C1 segment of cervical spinal cord (tissue), 14 donors: ENCODE measurements at places on chromosomes 6 and 20.

DNA sequence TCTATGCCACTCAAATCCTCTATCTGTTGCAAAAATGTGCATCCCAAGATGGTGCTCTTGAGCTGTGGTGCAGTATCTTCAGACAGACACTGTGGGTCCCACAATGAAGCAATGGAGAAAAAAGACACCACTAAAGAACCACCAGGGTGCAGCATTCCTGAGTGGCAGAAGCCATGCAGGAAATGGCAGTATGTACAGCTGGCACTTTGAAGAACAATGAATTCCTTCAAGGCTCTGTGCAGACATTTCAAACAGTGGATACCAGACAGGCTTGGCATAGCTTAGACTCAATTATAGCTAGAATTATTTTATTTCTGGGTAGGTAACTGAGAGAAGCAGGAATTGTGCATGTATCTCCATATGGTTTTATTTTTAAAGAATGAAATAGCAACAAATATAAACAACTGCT, 24.0 kb upstream of the HDAC2 start:
- peak; percentile 67 for DNase-seq

DNA sequence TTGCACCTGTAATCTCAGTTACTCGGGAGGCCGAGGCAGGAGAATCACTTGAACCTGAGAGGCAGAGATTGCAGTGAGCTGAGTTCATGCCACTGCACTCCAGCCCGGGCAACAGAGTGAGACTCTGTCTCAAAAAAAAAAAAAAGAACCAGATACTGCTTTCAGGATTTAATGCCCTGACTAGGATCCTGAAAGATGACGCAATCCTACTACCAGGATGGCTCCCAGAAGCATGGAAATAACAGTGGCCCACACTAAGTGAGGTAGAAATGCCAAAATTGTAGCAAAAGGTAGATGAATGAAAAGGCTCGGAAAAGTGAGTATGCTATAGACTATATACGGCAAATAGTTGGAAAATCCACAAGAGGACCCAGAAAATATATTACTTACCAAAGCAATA, 23.8 kb upstream of the KHDC1 start:
- DNase-seq, result no peak

GRCh38 chr6:39879535-39879934, 54.7 kb downstream of the MOCS1 start:
- no peak for DNase-seq

- DNase-seq, result no peak
These were observed 9.4 kb downstream of the TLDC2 start for GRCh38 chr20:36885356-36885755.

DNA sequence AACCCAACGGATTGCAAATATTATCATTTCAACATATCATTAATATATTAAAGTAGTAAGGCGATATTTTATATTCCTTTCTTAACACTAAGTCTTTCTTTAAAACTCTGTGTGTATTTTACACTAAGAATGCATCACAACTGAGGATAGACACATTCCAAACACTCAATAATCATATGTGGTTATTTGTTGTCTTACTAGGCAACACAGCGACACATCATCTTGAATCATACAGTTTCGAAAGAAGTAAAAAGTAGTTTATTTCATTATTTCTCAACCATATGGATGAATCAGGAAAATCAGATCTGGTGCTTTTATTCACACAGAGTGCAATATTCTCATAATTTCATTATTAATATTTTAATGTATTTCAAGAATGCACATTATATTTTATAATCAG, 662.4 kb downstream of the EPHA7 start:
- no peak for DNase-seq

DNA sequence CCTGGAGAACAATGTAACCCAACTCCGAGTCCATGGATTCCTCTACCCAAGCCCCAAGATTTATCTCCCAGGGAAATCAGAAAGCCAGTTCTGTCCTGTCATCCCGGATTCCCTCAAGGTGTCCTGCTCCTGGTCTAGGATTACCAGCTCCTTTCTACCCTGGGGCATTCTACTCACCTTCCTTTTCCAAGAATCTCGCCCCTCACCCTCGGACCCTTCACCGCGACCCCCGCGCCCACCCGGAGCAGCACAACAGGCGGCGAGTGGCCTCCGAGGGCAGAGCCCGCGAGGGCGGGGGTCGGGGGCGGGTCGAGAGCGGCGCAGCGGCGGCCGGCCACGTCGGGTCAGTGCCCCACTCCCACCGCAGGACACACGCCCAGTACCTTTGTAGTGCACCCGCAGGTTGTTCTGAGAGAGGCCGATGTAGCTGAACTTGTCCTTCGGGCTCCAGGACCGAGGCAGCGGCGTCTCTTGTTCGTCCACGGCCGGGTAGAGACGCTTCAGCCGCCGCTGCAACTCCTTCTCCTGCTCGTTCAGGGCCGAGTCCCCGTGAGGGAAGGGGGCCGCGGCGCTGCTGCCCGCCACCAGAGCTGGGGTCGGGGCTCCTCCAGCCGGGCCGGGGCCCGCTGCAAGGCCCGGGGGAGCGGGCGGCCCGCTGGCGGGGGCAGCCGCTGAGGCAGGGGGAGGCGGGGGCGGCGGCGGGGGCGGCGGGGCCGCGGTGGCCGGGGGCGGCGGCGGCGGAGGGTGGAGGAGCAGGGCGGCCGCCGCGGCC, 897 bp downstream of the RANBP9 start:
- DNase-seq, result peak; percentile 44

DNA sequence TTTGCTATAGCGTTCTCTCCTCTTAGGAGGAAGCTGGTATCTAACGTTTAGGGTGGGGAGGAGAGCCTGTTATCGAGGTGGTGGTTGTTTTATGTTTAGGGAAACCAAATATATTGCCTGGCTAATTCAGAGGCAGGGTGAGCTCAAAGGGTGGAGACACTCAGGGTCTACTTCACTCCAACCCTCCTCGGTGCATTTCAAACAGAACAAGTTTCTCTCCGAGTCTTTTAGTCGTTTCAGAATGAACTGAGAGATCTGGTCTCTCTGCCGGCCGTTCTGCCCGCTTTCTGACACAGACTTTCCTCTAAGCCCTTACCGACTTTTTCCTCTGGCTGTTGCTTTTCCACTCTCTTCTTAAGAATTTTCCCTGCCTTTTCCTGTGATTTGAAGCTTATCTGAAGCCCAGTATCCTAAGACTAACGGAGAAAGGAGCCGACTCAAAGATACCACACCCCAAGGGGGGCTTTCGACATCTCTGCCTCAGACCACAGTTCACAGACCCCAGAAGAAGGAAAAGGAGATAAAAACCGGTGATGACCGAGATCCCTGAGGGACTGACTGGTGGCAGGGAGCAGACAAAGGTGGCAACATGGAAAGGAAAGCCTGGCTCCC, 865 bp downstream of the STK38 start:
- no peak for DNase-seq

DNA sequence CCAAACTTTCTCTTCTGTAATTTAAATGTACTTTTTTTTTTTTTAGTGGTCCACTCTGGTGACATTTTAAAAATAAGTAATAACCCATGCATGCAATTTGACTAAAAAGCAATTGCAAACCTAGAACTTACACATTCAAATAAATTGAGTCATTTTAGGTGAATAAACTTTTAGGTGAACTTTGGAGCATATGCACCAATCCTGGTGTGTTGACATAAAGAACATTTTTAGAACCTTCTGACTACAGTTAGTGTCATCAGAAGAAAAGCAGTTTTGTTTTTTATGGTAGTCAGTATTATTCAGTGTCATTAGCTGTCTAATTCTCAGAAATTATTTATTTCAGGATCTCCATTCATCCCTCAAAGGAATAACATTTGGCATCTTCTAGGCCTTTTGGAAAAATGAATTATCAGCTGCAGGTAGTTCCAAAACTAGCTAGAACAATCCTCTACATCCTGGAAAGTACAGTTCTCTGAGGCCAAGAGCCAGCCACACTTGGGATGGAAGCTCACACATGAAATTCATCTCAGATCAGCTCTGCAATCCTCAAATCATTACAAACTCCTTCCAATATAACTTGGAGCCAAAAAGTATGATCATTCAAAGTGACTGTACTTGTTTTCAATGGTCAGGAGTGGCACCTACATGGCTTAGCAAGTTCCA, 38.5 kb upstream of the SIM1 start:
- DNase-seq, result no peak

DNA sequence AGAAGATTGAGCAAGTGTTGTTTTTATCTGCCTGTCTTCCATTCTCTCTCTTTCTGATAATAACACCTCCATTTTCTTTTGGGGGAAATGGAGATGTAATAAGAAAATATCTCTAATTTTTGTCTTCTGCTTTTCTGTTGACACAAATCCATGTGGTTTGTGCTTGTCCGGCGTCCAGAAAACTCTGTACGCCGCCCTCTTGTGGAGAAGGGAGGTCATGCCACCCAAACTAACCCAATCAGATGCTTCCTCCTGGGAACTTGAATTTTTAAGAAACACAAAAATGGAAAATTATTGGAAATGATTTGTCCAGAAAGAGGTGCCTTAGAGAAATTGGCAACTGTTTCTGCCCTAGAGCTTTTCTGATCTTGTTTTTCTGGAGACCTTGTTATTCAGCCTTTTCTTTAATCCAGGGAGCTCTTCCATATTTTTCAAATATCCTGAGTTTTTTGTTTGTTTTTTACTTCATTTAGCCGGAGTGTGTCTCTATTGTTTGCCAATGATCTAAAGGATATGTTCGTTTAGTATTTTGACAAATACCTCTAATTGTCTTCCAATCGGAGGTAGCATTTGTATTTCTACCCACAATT, 17.8 kb upstream of the FNDC1 start:
- DNase-seq, result peak; percentile 10

GRCh38 chr6:4210629-4211419, 75.4 kb upstream of the ECI2 start:
- no peak for DNase-seq

- no peak for DNase-seq
These were observed 15.8 kb downstream of the SHPRH start for GRCh38 chr6:145948328-145948727.

DNA sequence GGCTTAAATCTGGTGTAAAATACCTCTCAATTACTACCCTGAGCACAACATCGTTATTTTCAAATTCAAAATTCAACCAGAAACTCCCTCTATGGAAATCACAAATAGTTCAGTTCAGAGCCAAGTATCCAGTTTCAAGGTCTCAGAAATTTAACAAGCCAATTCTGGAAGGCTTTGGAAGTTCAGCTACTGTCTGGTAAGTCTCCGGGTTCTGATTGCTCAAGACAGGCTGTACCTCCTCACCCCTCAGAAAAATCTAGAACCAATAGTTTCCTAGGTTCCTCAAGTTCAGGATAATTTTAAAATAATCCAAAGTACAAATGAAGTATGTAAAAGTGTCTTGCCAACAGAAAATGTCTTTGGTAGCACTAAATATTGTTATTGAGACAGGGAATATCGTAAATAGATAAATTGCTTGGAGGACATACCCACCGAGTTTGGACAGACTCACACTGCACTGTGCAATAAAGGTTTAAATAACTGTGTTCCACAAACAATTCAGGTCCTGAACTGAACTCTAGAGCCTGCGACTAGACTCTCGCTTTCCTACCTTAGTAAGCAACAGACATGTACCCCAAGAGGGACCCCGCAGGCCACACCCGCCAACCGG, 729 bp downstream of the ATG5 start:
- DNase-seq, result no peak

GRCh38 chr20:34069341-34070078, 42.5 kb downstream of the EIF2S2 start:
- peak; percentile 42 for DNase-seq

DNA sequence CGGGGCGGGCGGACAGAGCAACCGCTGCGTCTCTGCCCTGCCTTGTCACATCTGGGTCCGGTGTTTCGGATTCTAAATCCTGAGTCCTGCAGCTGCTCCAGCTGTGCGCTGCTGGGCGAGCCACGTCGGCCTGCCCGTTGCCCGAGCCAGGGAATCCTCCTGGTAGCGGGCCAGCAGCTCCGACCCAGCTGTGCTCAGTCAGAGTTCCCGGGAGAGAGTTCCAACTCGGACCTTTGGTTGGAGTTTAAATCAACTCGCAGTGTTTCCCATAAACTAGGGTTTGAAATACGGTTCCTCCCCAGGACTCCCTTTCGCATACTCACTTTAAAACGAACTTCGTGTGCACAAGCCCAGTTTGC, 315 bp upstream of the PDE10A start:
- DNase-seq, result no peak

DNA sequence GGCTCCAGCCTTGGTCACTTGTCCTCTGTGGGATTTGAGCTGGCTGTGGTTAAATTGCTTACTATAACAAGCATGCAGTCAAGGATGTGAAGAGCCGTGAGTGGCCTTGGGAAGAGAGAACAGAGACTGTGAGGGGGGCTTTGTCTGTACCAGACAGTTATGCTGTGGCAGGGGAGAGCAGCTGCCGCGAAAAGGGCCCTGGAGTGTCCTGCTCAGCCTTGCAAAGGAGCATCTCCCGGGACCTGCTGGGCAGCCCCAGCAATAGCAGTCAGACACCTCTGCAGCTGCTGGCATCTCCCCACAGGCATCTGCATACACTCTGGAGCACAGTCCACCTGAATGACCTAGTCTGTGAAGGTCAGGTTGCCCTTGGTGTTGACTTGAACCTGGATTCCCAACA, 6.3 kb downstream of the EBF4 start:
- no peak for DNase-seq

DNA sequence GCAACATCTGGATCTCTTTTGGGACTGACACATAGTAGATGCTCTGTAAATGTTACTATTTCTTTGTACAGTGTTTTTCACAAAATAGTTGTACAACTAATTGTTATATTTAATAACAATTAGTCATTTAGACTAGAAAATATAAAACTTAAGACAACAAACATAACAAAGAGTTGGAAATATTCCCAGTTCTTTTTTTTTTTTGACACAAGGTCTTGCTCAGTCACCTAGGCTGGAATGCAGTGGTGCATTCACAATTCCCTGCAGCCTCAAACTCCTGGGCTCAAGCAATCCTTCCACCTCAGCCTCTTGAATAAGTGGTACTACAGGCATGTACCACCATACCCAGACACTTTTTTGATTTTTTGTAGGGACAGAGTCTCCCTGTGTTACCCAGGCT, 105.8 kb downstream of the UTRN start:
- no peak for DNase-seq

DNA sequence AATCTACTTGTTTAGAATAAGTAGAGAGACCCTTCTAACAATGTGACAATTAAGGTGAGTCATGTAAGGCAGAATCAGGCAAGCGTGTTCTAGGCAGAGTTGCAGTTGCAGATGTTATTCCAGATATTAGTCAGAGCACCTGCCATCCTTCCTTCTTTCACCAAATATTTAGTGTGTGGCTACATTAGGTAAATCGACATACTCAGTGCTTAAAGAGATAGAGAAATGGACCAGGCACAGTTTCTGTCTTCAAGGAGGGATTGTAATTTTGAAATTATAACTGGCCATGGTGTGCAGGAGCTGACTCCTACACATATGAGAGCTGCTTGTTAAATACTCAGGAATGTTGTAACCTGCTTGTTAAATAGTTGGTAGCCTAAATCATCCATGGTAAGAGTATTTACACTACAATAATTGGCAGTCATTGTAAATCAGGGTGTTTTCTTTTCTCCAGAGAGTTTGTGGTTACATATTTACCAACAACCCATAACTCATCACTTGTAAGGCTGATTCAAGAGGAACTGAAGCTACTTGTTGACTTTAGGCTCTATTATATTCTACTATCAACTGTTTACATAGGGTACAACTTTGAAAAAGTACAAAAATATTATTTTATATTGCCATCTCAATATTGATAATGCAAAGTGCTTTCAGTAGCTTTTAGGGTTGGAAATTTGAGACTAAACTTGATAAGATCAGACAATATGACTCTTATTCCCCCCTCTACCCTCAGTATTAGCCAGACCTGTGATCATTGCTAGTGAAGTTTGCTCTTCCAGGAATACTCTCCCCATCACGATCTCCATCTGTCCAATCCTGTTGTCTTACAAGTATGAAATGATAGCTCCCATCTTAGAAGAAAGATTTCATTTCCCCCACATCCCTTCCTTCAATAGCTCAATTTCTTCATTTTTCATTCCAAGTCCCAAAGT, 607.1 kb downstream of the COL12A1 start:
- no peak for DNase-seq
